ENCODE measurements at places on chromosomes 5 and 9. TPM values are rescaled to one million over a fixed set of nuclear protein-coding genes. Genes with fewer than 3 reads are reported as not detected.

GABRP gene
- not detected for total RNA-seq

C9orf50 gene
- not detected for total RNA-seq

ZDHHC12 gene
- total RNA-seq: 44.9 TPM

F2RL2 gene
- total RNA-seq: not detected

TMEFF1 gene
- total RNA-seq: 0.78 TPM

TMOD1 gene
- 0.47 TPM for total RNA-seq

MRPL22 gene
- total RNA-seq: 80.4 TPM

PCBD2 gene
- total RNA-seq: 8.1 TPM

HEMGN gene
- total RNA-seq: 1.2 TPM

COL23A1 gene
- not detected for total RNA-seq

FOXD4L3 gene
- not detected for total RNA-seq

AJM1 gene
- 6.4 TPM for total RNA-seq

CCIN gene
- not detected for total RNA-seq

LPAR1 gene
- not detected for total RNA-seq

ADAMTS16 gene
- total RNA-seq: not detected

SLC6A18 gene
- total RNA-seq: not detected

DIPK1B gene
- total RNA-seq: not detected

AQP3 gene
- total RNA-seq: 2.6 TPM
